ENCODE measurements at places on chromosomes 7 and 10.

DNA sequence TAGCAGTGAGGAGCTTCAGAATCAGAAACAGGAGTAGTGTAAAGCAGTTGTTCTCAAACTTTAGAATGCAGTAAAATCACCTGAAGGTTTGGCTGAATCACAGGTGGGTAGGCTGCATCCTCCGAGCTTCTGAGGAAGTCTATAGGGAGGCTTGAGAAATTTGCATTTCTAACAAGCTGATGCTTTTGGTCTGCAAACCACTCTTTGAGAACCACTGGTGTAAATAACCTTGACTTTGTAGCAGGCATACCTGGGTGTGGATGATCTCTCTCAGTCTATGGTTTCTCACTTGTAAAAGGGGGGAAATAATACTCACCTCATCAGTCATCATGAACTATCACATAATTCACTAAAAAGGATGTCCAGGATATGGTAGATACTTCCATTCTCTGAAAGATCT lies 118.1 kb downstream of the SRI start:
- no peak for DNase-seq

DNA sequence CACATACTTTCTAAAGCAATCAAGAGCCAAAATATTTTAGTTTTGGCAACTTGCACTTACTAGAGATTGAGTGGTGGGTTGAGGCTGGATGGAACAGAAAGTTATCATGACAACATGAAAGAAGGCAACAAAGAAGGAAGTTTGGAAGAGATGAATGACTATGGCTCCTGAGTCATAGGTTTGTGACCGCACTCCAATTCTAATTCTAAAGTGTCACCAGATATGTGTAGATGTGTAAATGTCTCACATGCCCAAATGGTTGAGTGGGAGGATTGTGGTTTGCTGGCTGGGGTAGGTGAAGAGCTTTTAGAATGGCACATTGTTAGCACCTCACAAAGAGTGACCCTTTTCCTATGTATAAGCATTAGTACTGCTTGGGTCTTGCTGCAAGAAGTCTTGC lies 20.2 kb downstream of the TAS2R16 start:
- DNase-seq = no peak

GRCh38 chr7:157554393-157555238 lies 217.8 kb downstream of the DNAJB6 start:
- DNase-seq = no peak

- peak; percentile 48 for DNase-seq
Measured at GRCh38 chr7:92717993-92718716, 118.2 kb downstream of the CDK6 start.

DNA sequence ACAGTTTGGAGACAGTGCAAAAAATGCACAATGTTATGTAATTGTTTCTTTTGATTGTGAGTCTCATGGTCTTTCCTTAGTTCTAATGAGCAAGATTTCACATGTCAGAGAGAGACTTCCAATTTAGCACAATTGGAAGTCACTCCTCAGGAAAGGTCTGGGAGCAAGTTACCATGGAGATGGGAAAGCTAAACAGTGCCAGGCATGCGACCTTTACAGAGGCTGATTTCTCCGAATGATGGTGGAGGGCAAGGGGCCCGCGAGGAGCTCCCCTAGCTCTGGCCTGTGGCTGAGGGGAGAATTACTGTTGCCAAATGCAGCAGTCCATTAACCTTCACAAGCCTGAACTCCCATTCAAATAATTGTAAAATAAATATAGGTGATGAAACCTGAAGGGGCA lies 59.3 kb downstream of the CDCA7L start:
- no peak for DNase-seq

Measured in CD4-positive, alpha-beta T cell treated with Interleukin-6 at 100 ng/mL for 8 hours (primary cell).